Cortex of kidney (tissue), 1 donor: ENCODE measurements at places on chromosomes 3 and 15.

- no peak for DNase-seq
These were observed 361.1 kb upstream of the CDIN1 start for GRCh38 chr15:36218322-36218721.

DNA sequence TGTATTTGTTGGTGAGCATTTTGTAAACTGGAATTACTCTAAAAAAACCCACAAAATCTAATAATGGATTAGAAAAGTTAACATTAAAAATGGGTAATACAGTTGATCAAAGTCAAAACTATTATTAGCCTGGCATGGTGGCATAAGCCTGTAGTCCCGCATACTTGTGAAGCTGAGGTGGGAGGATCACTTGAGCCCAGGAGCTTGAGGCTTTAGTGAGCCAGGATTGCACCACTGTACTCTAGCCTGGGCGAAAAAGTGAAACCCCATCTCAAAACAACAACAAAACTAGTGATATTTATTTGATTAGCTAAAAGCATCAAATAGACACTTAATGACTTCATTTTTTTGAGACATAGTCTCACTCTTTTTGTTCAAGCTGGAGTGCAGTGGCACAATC is 3.6 kb downstream of the SNX1 start:
- no peak for DNase-seq

DNA sequence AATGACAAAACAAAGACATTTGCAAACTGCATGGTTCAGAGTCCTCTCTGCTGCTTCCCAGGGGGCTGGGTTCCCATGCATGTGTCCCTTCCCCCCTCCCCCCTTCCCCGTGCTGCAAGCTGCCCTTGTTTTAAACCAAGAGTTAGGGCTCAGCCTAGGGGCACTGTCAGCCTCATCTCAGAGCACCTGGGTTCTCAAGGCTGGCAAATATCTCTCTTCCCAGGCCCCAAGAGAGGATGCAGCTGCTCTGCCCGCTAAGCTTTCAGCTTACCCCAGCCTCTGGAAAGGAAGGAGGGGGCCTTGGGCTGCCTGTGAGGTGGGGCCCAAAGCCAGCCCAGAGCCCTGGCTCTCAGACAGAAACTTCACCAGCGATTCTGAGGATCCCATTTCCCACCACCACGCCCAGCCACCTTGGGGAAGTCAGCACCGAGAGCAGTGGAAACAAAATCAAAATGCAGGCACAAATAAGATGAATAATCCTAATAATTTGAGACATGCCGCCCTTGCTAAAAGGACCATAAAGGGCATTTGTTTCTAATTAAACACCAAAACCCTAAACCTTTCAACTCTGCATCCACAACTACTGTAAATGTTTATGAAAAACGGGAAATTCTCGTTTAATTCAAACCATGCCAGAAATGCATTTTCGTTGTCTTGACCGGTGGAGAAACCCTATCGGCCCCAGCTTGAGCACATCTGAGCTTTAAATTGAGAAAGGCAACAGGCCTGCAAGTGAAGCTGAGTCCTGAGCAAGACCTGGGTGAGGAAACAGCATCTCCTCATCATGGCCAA is 67.7 kb upstream of the WNT5A start:
- no peak for DNase-seq

- DNase-seq = no peak
These were observed 650 bp downstream of the PYGO1 start for GRCh38 chr15:55587321-55588069.

GRCh38 chr15:70867911-70868467 is 14.0 kb upstream of the LARP6 start:
- DNase-seq = no peak
